ENCODE measurements at places on chromosomes 1 and 21.

GRCh38 chr1:109849655-109850054 is 61.0 kb upstream of the CSF1 start:
- no peak for DNase-seq

DNA sequence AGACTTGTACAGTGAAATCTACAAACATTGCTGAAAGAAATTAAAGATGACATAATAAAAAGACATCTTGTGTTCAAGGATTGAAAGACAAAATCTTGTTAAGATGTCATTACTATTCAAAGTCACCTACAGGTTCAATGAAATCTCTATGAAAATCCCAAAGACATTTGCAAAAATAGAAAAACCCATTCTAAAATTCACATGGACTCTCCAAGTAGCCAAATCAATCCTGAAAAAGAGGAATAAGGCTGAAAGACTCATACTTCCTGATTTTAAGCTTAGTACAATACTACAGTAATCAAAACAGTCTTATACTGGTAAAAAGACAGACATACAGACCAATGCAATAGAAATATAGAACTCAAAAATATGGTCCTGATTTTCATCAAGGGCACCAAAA is 78.6 kb downstream of the PCSK9 start:
- no peak for DNase-seq

GRCh38 chr1:230711245-230711644 is 2.7 kb downstream of the AGT start:
- DNase-seq = no peak

DNA sequence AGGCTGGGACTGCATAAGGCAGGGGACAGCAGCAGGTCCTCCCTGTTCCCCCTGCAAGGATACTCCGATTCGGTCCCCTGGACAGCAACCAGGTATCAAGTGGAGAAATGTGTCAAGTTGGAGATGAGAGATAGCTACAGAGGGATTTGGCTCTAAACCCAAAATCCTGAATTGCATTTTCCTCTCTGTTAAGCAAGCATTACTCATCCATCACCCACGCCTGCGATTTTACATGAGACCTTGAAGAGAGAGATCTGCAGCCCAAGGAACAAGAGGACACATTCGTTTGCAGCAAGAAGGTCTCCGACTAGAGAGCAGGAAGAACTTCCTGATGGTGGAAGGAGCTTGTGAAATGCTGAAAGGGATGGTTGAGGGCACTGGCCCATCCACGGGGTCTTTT is 21.9 kb downstream of the SYT2 start:
- DNase-seq = peak; percentile 67

- no peak for DNase-seq
These were observed 138.1 kb upstream of the COL6A1 start for GRCh38 chr21:45843426-45843825.

DNA sequence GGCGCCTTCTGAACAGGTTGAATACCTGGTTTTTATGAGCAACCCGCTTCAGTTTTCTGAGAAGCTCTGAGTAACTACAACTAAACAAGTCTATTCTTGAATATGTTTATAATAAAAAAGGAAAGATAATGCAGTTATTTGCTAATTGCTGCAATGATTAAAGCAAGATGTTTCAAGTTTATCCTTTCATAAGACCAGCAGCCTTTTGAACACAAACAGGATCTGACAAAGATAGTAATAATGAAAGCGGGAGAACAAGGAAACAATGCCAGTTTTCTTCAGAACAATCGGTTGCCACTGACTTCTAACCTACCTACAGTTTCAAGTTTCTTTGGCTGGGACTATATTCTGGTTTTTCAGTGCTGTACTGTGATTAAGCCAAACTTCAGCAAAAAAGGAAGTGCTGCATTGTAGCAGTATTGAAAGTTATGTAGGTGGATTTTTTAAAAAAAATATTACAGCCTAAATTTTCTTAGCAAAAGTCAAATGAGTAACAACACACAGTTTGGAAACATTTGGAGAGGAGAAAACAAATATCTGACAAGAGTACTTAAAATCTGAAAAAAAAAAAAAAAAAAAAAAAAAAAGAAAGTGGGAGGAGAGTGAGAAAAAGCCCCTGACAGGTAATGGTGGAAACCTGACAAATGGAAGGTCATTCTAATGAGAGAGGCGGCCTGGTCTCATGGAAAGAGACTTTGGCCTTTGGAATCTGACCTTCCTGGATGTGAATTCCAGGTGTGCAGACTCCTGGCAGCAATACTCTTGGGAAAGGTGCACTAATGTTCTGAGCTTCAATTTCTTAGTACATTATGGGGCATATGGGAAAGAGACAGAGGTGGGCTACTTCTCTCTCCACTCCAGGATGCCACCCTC is 11.4 kb downstream of the KCNJ15 start:
- no peak for DNase-seq

DNA sequence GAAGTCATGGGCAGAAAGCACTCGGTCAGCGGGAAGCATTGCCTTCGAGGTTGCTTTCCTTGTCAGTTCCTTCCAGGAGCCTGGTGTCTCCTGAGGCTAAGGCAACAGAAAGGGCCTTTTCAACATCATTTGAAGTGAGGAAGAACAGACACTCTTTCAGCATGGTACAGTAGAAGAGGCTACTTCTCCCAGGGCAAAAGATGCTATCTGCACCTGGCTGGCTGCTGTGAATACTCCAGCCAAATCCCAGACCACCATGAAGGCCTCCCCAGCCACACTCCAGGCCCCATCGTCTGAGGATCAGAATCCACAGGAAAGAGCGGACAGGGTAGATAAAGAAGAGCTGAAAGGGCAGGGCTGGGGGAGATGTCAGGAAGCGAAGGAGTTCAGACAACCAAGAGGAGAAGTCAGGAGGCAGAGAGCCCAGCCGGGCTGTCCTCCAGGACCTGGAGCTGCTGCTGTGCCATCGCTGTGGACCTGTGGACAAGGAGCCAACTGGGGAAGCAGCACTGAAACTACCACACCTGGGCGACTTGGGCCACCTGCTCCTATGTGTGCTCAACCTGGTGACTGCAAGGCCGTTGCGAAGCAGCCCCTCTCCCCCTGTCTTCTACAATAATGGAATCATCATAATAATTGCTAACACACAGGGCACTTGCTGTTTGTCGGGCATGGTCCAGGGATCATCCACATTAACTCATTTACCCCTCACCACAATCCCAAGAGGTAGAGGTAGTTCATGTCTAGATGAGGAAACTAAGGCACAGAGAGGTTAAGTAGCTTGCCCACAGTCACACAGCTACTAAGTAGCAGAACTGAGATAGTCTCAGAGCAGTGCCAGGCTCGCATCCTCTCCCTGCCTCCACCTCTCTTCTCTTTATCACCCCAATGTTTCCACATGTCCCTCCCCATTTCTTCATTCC is 88.0 kb upstream of the ZBTB40 start:
- DNase-seq = no peak

DNA sequence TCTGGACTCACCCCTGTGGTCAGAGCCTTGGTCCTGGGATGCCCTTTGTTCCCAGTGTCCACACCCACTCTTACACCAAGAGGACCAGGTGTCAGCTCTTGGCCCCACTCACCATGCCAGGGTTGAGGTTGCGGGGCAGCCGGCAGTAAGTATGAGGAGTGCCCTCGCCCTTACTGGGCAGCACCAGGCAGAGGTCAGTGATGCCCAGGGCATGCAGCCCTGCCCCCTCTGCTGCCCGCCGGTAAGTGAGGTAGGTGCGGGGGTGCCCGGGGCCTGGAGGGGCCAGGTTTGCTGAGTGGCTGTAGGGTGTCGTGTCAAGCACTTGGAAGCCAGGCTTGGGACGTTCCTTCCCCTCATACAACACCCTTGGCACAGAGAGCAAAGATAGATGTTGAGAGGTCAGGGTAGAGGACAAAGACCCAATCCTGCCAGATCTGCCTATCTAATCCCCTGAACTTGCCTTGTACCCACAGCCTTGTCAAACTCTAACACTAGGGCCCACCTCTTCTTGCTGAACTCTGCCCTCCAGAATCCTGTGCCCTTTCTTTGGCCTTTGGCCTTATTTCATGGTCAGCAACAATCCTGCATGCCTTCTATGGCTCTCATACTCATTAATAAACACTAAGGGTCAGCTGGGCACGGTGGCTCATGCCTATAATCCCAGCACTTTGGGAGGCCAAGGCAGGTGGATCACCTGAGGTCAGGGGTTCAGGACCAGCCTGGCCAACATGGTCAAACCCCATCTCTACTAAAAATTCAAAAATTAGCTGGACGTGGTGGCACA is 3.6 kb downstream of the DENND4B start:
- DNase-seq = no peak

GRCh38 chr1:87119541-87120140 is 205.2 kb downstream of the HS2ST1 start:
- no peak for DNase-seq

GRCh38 chr1:248818505-248819374 is 7.0 kb downstream of the SH3BP5L start:
- no peak for DNase-seq

DNA sequence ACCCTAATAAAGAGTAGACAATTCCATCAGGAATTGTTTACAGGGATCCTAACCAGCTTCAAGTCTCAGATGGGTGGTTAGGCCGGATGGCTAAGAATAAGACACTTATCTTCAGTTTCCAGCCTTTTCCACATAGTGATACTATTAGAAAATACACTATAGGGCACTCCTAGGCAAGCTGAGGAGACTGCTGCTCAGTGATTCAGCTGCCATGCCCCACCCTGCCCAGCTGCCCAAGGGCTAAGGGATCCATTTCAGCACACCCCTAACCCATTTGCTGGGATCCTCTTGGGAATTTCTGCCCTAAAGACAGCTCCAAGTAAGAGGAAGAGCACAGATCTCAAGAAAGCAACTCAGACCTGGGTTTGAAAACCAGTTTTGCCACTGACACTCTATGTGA is 31.9 kb downstream of the PLPP3 start:
- no peak for DNase-seq

- no peak for DNase-seq
These were observed 34.7 kb upstream of the COL6A2 start for GRCh38 chr21:46063227-46063626.

DNA sequence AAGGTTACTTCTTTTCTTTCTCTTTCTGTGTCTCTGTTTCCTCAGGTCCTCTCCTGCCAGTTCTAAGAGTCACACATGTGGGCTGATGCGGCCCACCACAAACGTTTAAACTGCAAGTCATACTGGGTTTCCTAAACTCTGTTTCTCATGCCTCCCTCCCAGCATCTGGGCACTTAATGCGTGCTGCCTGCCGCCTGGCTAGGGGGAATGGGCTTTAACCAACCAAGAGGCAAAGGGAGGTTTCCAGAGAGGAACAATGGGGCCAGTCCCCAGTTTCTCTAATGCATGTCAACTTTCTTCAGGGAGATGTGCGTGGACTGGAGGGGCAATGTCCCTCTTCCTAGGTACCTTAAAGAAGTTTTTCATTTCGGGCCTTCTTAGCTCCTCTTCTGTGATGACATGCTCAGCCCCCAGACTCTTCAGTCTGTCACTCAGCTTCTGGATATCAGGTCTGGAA is 19.9 kb upstream of the SRSF4 start:
- DNase-seq = no peak

DNA sequence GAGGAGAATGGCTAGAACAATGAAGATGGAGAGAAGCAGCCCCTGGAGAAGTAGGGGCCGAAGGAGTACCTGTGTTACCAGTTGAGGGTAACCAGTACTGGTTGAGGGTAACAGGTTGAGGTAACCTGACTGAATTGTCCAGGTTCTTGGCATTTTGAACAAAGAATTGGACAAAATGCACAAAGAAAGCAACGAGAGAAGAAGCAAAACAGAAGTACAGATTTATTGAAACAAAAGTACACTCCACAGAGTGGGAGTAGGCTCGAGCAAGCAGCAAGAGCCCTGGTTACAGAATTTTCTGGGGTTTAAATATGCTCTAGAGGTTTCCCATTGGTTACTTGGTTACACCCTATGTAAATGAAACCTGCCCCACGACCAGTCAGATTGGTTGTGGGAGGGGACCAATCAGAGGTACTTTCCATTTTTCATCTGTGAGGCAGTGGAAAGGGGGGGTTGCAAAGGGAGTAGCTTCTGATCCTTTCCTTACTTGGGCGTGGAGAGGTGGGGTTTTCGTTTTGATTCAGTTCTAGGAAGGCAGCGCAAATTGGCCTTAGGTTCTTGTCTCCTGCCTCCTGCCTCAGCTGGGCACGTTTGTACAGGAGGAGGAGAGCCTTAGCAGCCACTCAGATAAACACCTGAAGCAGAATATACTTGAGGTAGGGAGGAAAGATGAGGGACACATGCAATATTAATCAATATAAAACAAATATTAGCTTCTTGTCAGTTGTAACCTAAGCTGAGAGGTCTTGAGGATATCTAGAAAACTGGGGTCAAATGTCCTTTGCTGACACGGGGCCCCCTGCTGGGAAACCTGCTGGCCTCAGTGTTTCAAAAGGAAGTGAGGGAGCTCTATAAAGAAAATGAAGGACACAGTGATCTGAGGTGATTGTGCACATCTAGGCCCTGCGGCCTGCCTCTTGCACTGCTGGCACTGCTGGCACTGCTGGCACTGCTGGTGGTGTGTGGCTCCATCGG is 14.3 kb upstream of the LSM10 start:
- DNase-seq = peak; percentile 53

GRCh38 chr1:36944883-36945282 is 89.4 kb downstream of the GRIK3 start:
- DNase-seq = no peak

GRCh38 chr1:192376374-192376773 is 59.6 kb downstream of the RGS21 start:
- DNase-seq = no peak

DNA sequence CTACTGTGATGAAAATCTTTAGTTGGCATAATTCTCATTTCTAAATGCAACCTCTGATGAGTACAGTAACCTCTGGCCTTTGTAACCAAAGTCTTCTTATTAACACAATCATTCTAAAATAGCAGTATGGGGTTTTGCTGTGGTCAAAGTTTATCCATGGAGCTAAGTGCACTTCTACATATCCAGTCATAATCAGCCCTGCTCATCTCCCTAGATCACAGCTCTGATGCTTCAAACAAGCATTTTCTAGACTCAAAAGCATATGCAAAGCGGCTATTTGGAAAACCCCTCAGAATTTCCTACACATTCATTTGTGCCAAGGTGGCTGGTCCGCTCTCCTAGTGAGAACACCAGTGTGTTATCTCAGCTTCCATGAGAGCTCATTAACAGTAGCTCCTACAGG is 418.6 kb downstream of the MRPL39 start:
- DNase-seq = no peak

- no peak for DNase-seq
These were observed 5.0 kb downstream of the ENTREP3 start for GRCh38 chr1:155250246-155250632.

- DNase-seq = peak; percentile 44
These were observed 17.0 kb downstream of the DHRS3 start for GRCh38 chr1:12600880-12601633.

DNA sequence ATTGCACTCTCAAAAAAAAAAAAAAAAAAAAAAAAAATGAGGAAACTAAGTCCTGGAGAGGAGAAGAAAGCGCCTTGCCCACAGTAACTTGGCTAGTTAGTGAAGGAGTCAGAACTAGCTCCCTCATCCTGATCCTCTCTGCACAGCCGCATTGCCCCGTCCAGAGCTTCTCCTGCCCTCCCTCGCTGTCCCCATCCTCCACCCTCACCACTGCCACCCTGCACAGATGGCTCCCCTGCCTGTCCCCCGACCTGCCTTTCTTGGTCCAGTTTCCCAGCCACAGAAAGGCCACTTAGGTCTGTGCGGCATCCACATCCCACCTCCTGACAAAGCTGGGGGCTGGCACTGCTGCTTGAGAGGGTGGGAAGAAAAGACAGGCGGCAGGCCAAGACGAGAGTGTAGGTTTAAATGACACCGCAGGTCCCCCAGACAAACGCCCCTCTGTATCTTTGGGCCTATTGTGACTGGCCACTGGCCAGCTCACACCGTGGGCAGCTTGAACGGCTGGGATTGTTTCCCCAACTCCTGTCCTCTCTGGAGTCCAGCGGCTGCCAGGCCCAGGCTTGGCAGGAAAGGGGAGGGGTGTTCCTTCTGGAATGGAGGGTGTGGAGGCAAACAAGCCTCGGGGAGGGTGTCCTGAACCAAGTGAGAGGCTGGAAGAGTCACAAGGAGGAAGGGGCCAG is 20.2 kb downstream of the NCMAP start:
- no peak for DNase-seq
